ENCODE measurements at places on chromosomes 1 and 21.

- DNase-seq = no peak
Observed at GRCh38 chr1:6408023-6408422, 11.7 kb downstream of the HES2 start.

- no peak for DNase-seq
Observed at GRCh38 chr1:47991673-47992072, 5.5 kb downstream of the TRABD2B start.

DNA sequence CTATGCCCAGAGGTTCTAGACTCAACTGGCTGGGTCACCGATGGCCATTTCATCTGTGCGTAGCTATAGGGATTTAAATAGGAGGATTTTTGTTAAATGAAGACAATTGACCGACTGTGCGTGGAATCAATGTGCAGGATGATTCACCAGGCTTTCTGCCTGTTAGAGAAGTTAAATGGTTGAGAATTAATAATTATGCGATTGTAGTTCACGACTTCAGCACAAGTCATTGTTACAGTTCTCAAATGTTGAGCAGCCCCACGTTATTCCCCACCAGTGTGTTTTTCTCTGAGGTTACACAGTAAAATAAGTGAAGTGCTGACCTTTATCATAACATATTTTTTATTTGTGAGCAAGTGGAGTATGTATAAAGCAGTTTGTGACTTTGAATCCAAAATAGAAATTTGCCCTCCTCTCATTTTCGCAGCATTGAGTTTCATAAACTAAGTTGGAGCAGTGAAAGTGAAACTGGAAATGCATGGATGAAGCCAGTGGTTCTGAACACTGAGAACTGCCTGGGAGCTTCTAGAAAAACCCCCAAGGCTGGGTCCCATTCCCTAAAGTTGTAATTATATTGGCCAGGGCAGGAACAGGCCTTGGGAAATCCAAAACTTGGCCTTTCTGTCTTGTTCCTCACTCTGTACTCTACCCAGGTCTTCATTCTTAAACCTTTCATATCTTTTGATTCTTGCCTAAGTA, 102.6 kb downstream of the GALNT2 start:
- no peak for DNase-seq

DNA sequence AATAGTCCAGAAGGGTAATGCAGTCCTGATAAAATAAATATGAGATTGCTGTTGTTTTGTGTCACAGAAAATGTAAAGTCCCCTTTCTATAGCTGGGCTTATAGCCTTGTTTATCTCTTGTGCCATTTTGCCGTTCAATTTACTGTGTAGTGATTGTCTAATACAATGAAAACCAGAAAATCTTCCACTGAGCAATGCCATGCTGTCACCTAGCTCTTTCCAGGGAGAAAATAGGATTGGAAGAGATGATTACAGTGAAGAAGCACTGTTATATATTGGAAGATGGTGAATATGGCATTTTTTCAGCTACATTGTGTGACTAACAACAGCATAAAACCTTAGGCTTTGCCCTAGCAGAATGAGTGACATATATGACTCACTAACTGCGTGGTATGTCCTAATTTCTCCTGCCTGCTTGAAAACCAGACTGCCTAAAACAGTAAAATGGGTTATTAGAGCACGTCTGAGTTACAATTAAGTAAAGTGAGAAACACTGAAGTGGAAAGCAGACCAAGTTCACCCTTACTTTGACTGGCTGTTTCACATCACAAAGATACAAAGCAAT, 332.4 kb upstream of the ZP4 start:
- no peak for DNase-seq

DNA sequence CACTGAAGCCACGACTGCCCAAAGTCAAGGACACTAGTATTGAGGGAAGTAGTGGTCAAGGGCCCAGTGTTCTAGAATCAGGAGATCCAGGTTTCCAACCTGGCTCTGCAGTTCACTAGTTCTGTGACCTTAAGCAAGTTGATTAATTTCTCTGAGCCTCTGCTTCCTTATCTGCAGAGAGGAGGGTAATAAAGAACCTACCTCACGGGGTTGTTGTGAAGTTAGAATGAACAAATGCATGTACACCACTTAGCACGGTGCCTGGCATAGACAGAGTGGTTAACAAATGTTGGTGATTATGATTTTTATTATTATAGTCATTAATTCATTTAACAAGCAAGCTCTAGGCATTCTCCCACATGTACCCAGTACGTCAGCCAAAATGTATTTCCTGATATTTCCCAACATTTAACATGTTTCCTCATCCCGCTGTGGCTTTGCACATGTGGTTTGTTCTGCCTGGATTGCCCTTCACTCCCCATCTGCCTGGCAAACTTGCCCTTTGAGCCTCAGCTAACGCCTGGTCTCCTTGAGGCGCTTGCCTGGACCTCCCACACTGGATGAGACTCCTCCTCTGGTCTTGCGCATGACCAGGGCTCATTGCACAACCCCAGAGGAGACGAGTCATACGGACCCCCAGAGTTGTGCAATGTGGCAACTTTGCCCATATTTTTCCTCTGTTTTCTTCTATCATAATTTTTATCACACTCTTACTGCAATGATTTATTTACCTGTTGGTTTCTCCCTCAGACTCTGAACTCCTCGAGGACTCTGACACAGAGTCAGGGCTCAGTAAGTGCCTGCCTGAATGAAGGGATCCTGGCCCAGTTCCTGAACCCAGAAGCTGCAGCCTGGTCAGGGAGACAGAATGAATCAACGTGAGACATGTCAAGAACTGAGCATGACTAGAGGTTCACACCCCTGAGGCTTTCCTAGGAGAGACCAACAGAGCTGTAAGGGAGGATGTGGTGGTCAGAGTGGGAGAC, 20.7 kb upstream of the MFSD2A start:
- DNase-seq = no peak

DNA sequence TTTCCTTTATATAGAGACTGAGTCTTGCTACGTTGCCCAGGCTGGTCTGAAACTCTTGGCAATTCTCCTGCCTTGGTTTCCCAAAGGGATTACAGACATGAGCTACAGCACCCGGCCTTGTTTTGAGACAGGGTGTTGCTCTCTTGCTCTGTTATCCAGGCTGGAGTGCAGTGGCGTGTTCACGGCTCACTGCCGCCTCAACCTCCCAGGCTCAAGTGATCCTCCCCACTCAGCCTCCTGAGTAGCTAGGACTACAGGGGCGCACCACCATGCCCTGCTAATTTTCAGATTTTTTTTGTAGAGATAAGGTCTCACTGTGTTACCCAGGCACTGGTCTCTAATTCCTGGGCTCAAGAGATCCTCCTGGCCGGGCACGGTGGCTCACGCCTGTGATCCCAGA, 14.8 kb downstream of the LCK start:
- no peak for DNase-seq

- DNase-seq = no peak
Observed at GRCh38 chr21:14993115-14993514, 71.7 kb downstream of the NRIP1 start.

DNA sequence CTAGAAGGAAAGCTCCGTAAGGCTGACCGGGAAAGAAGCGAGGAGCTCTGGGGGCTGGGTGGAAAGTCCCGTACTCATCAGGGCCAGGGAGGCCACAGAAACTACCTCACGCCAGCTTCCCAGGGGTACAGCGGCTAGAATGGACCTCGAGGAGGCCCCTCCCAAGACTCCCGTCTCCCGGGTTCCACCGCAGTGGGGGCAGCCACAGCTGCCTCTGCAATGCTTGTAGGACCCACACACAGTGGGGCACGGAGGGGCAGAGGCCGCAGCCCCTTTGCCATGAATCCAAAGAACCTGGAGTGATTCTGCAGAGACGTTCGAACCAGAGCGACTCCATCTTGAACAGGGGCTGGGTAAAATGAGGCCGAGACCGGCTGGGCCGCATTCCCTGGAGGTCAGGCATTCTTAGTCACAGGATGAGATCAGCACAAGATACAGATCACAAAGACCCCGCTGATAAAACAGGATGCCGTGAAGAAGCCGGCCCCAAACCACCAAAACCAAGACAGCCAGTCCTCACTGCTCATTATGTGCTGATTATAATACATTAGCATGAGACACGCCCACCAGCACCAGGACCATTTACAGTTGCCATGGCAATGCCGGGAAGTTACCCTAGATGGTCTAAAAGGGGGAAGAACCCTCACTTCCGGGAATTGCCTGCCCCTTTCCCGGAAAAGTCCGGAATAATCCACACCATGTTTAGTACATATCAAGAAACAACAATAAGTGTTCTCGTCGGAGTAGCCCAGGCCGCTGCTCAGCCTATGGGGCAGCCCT, 1.6 kb upstream of the ANKRD65 start:
- no peak for DNase-seq

GRCh38 chr1:192476802-192477298, 98.7 kb upstream of the RGS1 start:
- peak; percentile 59 for DNase-seq

GRCh38 chr21:17775431-17776126, 43.6 kb downstream of the C21orf91 start:
- DNase-seq = no peak
